ENCODE measurements at places on chromosomes 12 and 14.

DNA sequence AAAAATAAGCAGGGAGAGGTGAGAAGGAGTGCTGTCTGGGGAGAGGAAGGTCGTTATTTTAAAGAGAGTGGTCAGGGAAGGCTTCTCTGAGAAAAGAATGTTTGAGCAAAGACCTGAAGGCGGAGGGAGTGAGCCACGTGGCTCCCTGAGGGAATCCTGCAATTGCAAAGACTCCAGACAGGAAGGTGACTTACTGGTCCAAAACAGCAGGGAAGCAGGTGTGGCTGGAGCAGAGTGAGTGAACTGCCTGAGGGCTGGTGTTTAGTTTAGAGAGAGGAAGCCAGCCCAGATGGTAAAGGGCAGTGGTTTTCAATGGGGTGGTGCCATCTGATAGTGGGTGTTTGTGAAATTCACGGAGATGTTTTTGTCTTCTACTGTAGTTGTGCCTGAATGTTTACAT lies 58.8 kb upstream of the LTA4H start:
- DNase-seq, result no peak

DNA sequence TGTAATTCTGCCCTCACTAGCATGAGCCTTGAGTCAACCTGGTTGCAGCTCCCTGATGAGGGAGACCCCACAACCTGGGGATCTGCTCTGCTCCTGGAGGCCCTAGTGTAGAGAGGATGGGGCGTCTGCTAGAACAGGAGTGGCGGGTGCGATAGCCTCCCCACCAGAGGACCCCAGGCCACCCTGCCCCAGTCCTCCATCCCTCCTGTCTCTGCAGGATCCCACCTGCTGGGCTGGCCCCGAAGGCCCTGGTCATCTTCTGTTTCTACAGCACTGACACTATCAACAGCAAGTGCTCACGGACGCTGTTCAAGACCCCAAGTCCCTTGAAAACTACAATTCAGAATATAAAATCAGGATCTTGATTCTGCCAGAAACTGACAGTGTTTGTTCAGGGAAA lies 15.2 kb downstream of the ANHX start:
- no peak for DNase-seq

- no peak for DNase-seq
These were observed 5.4 kb upstream of the KIF26A start for GRCh38 chr14:104132981-104133380.

GRCh38 chr12:45419317-45419814 lies 203.5 kb downstream of the ANO6 start:
- DNase-seq, result no peak

GRCh38 chr14:104425171-104425681 lies 154.3 kb upstream of the C14orf180 start:
- DNase-seq, result no peak

All from cortex of kidney (tissue), 1 donor.